CD4-positive, alpha-beta T cell treated with Interleukin-10 for 1 hour (primary cell): ENCODE measurements at places on chromosomes 16 and 17.

DNA sequence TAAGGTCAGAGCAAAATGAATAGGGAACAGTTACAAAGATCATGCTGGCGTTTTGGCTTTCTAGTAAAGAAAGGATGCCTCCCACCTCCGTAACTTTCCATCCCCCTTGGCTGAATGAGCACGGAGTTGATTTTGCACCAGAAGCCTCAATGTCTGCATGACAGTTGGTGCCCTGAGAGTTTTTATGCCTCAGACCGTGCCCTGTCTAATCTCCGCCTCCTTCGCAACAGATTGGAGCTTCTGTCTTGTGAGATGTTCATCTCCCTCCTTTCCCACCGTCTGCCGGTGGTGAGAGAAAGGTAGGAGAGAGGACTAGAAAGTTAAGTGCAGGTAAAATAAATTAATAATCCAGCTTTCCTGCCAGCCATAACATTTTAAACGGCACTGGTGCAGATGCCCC is 1.9 kb downstream of the HS3ST4 start:
- no peak for DNase-seq

DNA sequence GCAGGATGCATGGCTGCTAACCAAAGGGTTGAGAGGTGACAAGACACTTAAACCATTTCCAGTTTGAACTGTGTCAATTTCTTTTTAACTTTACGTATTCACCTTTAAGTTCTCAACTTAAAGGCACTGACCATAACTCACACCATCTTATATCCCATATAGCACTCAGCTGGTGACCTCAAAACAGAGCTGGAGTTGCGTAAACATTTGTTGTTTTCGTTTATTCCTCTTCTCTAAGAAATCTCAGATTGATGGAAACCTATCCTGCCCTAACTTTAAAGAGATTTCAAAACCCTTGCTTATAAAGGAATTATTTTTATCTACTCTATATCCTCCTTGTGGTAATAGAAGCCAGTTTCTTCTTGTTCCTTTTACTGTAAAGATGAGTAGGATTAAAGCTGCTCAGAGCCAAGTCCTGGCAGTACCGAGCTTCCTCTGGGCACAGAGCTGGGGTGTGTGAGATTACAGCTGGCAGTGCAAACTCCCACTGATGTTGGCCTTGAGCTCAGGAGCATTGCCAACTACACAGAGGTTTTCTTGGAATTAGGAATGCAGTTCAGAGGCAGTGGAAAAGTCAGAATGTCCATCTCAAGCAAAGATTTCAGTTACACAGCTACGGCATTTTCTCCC is 1.3 kb downstream of the KCTD2 start:
- no peak for DNase-seq

DNA sequence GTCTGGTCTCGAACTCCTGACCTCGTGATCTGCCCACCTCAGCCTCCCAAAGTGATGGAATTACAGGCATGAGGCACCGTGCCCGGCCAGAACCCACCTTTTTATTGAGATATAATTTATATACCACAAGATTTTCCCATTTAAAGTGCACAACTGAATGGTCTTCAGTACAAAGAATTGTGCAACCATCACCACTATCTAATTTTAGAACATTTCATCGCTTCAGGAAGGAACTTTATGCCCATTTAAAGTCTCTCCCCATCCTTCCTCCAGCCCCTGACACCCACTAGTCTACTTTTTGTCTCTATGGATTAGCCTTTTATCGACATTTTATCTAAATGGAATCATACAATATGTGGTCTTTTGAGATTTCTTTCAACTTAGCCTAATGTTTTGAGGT is 25.4 kb upstream of the HELZ start:
- DNase-seq: no peak

DNA sequence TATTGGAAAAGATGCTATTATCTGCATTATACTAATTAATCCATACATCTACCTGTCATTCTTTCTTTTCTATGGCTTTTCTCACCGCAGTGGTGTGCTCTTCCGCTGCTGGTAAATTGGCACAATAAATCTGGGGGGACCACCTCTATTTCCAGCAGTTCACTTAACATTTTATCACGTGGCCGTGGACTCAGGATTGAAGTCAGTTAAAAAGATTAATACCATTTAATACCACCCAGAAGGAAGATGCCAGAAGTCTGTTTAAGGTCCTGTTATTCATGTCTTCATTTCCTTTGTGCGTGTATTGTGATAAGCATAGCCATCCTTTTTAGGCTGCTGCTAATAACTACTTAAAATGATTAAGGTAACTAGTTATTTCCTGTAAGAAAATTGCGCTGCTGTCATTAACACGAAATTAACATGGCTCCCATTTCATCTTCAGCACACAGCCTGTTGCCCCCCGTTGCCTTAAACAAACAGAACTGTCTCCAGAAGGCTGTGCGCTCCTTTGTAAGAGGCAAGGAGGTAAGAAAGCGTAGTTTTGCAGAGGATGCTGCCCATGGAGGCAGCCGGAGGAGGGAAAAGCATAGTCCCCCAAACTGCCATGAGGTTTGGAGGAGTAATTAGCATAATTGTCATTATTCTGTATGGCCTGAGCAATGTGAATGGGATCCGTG is 414.4 kb downstream of the UTP18 start:
- DNase-seq: no peak

GRCh38 chr16:67987460-67988160 is 7.3 kb upstream of the DPEP3 start:
- no peak for DNase-seq

DNA sequence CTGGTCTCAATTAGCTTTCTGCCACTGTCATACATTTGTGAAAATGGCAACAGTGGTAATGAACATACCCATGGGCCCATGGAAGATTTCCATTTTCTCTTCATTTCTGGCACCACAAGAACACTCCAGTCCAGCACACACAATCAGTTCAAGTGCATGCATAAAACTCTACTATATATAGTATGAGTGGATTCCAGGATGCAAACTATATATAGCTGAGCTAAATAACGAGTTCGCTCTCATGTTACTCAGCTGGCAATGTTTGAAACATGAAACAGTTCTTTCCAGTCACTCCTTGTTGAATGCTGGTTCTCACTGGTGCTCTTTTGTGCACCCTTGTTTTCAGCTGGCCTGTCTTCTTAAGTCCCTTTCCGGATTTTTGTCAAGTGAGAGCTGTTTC is 75.2 kb upstream of the DHX40 start:
- DNase-seq: no peak

DNA sequence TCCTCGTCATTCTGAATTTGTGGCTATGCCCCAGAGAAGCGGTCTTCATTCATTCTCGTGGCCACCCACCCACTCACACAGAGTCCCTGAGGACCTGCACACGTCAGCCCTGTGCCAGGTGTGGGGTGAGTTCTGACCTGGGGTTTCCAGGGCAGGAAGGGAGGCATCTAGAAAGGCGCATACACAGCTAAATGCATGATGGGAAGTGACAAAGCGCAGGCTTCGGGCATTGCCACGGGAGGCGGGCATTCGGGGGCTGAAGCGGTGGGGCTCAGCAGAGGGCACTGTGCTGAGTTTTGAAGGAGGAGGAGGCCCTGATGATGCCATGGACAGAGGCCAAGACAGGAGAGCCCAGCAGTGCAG is 10.9 kb downstream of the UBALD2 start:
- no peak for DNase-seq

DNA sequence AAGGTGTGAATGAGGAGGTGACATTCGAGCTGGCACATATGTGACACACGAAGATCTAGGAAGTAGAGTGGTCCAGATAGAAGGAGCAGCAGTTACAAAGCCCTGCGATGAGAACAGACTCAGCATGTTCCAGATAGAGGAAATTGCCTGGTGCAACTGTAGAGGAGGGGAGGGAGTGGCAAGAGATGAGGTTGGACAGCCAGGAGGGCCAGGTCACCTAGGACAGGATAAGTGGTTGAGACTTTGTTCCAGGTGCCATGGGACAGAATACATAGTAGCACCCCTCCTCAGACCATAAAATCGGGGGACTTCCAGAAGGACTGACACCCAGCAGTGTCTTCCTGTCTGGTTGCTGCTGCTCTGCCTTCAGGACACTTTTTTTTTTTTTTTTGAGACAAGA is 11.0 kb upstream of the CENPT start:
- DNase-seq: peak; percentile 8

DNA sequence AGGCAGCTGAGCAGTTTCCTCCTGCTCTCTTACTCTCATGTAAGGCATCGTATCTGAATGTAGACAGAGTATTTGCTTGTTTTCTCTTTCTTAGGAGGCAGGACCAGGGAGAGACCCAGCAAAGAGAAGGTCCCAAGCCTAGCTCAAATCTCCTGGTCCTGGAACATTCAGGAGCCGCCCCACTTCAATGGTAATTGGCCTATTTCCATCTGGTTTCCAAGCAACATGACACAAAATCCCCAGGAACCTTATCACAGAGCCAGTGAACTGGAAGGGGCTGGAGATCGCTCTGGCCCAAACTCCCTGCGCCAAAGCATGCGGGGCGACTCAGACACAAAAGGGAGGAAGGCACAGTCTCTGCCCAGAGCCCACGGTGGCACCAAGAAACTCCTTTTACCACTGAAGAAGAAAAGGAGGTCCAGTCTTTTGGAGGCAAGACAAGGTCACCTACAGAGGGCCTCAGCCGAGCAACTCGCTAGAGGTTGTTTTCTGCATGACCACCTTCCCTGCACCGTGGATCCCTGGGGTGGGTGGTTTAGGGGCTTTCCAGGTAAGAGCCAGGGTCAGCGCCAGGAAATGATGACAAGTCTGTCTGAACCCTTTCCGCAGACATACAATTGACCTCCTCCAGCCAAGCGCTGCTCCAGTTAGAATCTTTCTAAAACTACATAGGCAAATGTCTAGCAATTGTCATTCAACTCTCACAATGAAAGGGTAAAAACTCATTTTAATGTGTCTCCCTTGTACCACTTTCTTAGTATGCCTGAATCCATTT is 394.7 kb downstream of the SOX9 start:
- DNase-seq: no peak

DNA sequence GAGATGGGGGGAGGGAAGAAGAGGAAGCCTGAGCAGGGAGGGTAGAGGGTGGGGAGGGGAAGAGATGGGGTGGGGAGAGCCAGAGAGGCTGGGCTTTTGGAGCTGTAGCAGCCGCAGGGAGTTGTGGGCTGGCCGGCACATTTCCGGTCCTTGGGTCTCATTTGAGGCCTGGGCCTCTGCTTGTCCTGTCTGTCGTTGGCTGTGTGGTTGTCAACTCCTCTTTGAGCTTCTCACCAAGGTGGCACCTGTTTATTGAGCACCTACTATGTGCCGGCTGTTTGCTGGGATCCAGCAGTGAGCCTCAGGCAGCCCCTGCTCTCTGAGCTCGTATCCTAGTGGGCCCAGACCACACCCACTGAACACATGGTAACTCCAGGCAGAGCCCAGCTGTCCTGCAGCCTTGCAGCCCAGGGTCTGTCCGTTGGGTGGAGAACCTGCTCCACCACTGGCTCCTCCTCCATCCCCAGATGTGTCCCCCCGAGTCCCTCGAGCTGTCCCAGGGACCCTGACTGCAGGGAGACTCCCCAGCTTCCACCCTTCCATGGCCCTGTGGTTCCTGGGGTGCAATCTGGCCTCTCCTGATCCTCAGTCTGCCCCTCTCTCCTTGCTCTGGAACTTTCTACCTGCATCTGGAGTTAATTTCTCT is 164.9 kb downstream of the IRF8 start:
- DNase-seq: no peak

DNA sequence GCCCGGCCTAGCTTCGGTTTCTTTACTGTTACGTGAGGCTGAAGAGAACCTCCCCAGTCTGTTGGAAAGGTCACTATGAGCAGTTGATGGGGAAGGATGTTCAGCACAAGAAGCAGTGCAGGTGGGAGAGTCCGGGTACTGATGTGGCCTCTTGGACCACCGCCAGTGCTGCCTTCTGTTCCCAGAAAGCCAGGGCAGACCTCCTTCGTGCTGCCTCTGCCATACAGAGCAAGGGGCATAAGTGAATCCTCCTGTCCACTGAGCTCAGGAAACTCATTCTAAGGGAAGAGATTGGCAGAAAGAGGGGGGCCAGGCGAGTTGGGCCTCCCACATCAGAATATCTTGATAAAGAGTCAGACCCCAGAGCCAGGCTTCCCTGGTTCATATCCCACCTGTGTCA is 3.7 kb downstream of the PPP4C start:
- DNase-seq: no peak

DNA sequence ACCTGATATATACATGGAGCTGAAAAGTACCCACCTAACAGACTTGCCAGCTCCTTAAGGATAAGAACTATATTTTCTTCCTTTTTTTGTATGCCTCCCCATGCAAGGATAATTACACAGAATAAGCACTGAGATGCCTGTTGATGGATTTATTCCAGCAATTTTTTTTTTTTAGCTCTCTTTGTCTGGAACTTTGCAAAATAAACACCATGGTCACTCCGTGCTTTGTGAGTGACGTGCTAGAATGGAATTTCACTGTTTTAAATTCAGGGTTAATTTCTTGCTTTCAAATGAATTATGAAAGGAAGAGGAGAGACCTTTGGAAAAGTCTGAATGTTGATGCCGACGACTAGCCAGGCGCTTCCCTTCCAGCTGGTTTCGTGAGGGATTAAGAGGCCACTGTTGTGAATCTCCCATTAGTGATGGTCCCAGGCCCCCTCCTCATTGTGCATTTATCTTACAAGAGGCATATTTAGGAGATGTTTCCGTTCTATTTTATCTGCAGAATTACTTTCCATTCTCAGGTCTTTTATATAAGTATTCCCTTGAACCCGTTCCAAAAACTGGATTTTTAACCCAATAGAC is 529.1 kb downstream of the WWOX start:
- no peak for DNase-seq

GRCh38 chr17:67133161-67133560 is 88.8 kb downstream of the CACNG1 start:
- no peak for DNase-seq

GRCh38 chr16:85733155-85733838 is 17.6 kb downstream of the C16orf74 start:
- DNase-seq: no peak

DNA sequence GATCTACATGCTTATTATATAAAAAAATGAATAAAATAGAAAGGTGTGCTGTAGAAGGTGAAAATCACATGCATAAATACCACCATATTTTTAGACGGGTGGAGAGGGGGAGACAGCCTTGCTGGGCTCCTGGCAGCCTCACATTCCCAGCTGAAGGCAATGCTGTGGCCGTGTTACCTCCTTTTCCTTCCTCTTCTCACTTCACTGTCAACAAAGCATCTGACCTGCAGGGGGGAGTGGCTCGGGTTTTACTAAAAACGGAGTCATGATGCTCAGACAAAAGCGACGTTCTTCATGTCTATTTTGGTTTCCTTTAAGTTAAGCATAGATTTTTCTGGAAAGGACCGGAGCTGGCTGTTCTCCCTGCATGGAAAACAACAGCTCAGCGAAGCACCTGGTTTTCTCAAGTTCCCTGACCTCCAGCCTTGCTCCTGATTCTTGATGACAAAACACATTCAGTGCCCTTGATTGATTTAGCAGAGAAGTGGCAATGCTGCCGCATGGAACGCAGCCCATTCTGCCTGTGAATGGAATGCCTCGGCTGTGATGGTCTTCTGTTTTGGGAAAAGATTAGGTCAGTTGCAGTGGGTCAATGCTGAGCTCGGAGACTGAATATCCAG is 5.5 kb upstream of the RPTOR start:
- no peak for DNase-seq

GRCh38 chr16:48959204-48959603 is 322.4 kb downstream of the CBLN1 start:
- no peak for DNase-seq

GRCh38 chr17:4710693-4711634 is 532 bp downstream of the ARRB2 start:
- DNase-seq: peak; percentile 58

GRCh38 chr17:51035431-51035830 is 85.2 kb downstream of the SPAG9 start:
- DNase-seq: no peak

GRCh38 chr16:88963583-88963982 is 13.4 kb downstream of the CBFA2T3 start:
- no peak for DNase-seq
